ENCODE measurements at places on chromosomes 5 and 9.

DNA sequence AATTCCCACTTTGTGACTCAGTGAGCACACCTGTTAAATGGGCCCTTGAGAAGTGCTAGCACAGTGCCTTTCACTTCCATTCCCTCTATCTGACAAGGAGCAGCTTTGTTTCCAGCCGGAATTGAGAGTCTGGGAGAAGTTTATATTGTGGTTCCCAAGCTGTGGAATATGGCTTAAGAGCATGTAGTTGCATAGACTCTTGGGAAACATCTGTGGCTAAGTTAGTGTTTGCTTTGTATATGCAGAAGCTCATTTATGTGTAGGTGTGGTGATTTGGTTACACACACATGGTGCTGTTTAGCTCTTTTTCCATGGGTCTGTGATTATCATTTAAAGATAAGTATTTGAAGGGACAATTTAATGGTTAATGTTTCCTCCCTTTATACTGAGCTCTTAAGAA lies 110.5 kb upstream of the HMHB1 start:
- DNase-seq = no peak

DNA sequence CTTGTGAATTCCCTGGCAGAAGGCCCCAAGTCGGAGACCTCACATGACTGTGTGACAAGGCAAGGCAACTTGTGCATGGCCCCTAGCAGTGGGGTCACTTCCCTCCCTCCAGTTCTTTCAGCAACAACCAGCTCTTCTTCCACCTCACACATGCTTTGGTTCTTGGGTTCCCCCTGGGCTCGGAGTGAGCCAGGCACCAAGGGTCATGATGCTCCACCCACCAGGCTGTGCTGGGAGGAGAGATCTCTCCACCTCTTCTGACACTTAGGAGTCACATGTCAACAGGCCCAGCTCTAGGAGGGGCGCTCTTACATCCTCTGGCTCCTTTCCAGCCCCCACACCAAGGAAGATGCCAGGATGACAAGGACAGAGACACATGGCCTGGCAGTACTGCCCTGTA lies 56.7 kb downstream of the CDH6 start:
- DNase-seq = no peak

DNA sequence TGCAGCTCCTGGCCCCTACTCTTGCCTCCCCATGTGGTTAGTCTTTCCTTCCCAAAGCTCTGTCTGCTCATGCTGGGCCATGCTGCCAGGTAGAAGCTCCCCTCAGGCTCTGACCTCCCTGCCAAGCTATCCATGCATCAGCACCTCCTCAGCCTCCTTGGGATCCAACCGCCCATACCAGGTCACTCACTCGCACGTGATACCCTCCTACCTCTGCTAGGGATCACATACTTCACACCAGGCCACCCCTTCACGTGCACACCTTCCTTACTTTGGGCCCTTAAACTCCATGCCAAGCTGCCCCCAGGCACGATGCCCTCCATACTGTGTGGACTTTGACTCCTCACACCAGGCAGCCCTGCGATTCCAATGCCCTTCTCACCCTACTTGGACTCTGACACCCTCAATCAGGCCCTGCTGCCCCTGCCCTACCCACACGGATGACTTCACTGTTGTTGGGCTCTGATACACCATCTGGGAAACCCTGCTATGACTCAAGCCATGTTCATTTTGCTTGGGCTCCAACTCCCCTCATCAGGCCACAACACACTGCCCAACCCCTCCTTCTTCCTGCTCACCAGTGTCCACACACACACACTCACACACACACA lies 34.1 kb downstream of the ZNF483 start:
- DNase-seq = no peak

GRCh38 chr5:145510769-145511168 lies 324.4 kb downstream of the PRELID2 start:
- DNase-seq = no peak

Measured in NAMALWA (cell line).